ENCODE measurements at places on chromosomes 4 and X. TPM values are rescaled to one million over a fixed set of nuclear protein-coding genes. Genes with fewer than 3 reads are reported as not detected.

APELA gene
- total RNA-seq = not detected

CCDC149 gene
- 12.6 TPM for total RNA-seq

CT45A3 gene
- not detected for total RNA-seq

XAGE1A gene
- not detected for total RNA-seq

TCP11X2 gene
- not detected for total RNA-seq

HSFX4 gene
- total RNA-seq = not detected

TLR6 gene
- 0.50 TPM for total RNA-seq

KLKB1 gene
- 0.33 TPM for total RNA-seq

GSX2 gene
- not detected for total RNA-seq

PLAC1 gene
- not detected for total RNA-seq

MAB21L2 gene
- total RNA-seq = 4.6 TPM

NOX1 gene
- not detected for total RNA-seq

IL21 gene
- not detected for total RNA-seq

CAPN6 gene
- 0.07 TPM for total RNA-seq

RAB41 gene
- not detected for total RNA-seq

MAGED1 gene
- 201 TPM for total RNA-seq

BANK1 gene
- total RNA-seq = 0.30 TPM

OFD1 gene
- total RNA-seq = 11.4 TPM
